Keratinocyte (primary cell): ENCODE measurements at places on chromosomes 11 and 22.

GRCh38 chr11:61917334-61918109, at the start of gene RAB3IL1:
RAB3IL1 (minus strand) TSS chr11:61917566; CDS start chr11:61917367, 199 bp downstream.
- DNase-seq = no peak

DNA sequence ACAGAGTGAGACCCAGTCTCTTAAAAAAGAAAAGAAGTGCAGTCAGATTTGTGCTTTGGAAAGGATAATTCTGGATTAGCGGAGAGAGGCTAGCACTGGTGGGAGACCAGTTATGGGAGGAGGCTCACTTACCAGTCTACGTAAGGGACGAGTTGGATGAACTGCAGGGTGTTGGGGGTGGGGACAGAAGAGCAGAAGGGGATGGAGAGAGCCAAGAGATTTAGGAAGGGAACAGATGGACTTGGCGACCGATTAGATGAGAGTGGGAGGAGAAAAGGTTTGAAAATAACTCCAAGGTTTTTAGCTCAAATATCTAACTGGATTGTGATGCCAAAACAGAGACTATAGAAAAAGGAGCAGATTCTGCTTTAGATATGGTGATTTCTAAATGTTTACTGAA, 81.4 kb downstream of the SFI1 start:
- DNase-seq = no peak

DNA sequence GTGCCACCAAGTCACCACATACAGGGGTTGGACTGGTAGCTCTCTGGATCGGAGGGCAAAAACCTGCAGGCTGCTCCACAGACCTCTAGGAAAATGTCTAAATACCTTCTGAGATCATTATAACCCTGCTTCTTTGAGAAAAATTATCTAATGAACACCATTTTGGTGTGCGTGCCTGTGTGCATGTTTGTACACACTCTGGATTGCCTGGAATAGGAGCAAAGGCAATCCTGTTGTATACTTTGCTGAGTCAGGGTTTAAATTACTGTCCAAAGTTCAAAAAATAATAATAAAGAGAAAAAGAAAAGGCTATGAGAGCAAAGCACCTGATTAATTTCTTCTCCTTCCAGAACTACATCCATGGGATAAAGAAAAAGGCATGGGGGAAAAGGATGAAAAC, 11.0 kb downstream of the JAML start:
- no peak for DNase-seq

DNA sequence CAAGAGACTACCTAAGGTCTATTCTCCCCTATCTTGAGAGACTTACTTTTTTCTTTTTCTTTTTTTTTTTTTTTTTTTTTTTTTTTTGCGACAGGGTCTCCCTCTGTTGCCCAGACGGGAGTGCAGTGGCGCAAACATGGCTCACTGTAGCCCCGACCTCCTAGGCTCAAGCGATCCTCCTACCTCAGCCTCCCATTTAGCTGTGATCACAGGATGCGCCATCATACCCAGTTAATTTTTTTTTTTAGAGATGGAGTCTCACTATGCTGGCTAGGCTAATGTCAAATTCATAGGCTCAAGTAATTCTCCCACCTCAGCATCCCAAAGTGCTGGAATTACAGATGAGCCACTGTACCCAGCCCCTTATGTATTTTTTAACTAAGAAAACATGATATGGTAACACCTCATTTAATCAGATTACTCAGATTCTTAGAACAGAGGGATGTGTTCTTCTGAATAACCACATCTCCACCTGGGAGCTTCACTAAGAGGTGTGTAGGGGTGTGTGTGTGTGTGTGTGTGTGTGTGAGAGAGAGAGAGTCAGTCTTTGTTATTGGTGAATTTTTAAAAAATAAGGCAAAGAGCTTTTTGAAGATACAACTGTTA, 102.9 kb downstream of the USP35 start:
- DNase-seq = no peak

- DNase-seq = no peak
Observed at GRCh38 chr11:132595711-132596134, 936.6 kb downstream of the OPCML start.

DNA sequence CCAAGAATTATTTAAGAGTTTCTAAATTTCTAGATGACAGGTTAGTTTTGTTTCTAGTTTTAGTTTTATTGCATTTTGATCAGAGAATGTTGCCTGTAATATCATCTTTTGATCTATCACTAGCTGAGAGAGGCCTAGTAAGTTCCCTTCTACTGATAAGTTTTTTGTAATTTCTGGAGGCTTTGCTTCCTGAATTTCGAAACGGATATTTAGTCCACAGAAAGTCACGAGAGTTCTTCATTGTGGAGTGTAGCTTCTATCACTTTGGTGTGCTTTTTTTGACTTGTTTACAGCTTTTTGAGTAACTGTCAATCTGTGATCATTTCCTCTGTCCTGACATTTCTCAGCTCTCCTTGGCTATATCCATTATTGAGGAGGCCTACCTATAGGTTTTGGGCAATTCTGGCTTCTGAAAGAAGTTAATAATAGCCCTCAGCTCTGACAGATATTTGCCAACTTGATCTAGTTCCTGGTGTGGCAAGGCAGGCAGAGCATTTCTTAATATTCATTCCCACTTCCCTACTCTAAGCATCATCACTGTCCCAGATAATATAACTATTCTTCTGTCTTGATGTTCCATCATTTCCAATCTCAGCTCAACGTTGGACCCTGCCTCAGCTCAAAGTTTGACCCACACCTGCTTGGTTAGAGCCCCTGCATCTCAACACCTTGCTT, 171.3 kb downstream of the BLID start:
- no peak for DNase-seq

- peak; percentile 26 for DNase-seq
Observed at GRCh38 chr11:116471608-116472256, 301.1 kb downstream of the BUD13 start.

- no peak for DNase-seq
Observed at GRCh38 chr11:32055861-32056260, 35.0 kb upstream of the RCN1 start.

DNA sequence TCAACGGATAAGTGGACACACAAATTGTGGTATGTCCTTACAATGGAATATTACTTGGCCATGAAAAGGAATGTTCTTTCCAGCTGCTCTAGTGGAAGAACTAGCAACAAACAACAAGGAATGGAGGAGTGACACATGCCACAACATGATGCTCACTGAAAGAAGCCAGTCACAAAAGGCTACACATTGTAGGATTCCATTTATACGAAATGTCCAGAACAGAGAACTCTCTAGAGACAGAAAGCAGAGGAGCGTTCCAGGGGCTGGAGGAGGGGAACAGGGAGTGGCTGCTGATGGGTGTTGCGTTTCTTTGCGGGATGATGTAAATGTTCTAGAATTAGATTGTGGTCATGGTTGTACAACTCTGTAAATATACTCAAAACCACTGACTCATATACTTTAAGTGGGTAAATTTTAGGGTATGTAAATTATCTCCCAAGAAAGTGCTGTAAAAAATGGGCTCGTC, 32.4 kb upstream of the PDGFB start:
- DNase-seq = no peak

GRCh38 chr11:116715383-116715782, 57.4 kb downstream of the BUD13 start:
- no peak for DNase-seq

DNA sequence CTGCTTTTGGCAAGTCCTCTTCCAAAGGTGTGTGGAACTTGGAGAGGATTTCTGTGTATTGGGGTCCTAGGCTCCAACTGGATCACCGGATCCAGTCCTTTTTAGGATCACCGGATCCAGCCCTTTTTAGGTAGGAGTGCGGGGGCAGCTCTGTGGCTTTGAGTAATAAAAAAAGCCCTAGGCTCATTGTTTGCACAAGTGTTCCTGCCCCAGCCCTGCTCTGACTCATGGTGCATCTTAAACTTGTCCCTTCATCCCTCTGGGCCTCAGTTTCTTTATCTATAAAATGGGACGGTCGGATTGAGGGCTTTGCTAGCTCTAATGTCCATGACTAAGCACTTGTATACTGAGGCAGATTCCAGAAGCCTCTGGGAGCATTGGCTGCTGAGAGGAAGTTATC, 22.7 kb upstream of the CD44 start:
- no peak for DNase-seq

GRCh38 chr22:21697880-21698279, 32.1 kb downstream of the PPIL2 start:
- DNase-seq = no peak

- DNase-seq = no peak
Observed at GRCh38 chr11:72411623-72412419, 22.5 kb downstream of the CLPB start.

DNA sequence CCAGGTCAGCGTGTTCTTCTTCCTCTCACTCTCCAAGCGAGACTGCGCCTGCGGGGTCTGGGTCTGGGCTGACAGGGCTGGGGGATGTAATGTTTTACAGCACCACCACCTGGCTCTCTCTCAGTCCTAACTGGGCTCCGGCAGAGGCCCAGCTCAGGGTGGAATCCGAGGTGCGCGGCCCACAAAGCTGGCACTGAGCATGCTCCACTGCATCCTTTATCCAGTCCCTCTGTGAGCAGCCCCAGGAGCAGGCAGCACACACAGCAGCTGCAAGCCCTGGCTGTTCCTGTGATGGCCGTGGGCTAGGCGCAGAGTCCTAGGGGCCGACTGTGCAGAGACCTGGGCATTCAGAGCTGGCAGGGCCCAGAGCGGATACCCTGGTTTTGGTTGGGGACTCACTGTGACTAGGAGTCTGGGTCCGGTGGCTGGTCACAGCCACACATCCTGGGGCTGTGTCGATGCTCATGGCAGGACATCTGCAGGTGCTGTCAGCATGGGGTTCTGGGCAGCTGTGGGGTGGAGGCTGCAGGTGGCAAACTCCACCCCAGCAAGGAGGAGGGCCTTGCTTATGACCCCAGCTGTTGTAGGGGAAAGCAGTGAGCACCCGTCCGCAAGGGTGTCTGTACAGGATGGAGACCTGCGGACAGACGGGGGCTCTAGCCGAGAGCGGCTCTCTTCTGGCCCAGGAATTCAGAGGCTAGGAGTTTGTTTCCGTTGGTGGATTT, 4.0 kb downstream of the LRRC75B start:
- DNase-seq = no peak
